ENCODE measurements at places on chromosomes 4 and X.
A peak's percentile ranks its signal among the peaks of the same experiment; 100 is the strongest.

- no peak for DNase-seq
These were observed 155.8 kb downstream of the FAM47B start for GRCh38 chrX:35098419-35098818.

- DNase-seq: no peak
These were observed 140.1 kb downstream of the SPANXN4 start for GRCh38 chrX:143165778-143166177.

DNA sequence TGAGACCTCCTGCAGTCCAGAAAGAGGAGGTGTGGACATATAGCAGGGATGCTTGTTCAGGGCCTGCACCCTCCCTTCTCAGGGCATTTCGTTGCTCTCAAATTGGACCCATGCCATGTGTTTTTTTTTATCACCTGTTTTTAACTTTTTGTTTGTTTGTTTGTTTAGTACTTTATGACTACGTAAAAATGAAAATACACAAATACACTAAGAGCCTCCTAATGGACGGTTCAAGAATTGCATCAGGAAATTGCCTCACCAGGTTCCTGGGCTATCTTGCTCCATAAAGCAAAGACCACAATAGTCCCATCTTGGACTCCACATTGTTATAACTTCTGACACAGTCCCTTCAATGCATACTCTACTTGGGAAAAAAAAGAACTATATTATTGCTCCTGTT, 1685.9 kb upstream of the TENM3 start:
- DNase-seq: no peak

DNA sequence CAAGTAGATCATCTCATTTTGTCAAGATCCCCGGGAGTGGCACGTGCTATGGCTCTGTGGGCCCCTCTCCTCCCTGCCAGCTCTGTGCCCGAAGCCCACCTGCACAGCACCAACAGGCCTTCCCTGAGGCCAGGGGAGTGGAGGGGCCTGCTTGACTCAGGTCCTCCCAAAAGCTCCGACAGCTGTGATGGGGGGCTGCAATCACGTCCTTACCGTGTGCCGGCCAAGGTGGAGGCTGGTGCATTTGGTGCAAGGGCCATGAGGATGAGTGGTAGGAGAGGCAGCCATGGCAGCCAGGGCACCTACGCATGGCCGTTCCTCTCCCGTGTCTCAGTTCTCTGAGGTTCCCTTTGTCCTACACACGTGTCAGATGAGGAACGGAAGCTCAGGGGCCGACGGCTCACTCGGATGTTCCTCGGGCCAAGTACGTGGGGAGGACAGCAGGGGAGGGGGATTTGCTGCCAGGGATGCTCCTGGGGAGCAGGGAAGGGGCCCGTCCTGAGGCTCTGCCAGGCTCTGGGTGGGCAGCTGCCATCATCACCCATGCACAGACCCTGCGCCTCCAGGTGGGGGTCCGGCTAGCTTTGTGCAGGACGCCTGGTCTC, 95.8 kb downstream of the HMX1 start:
- no peak for DNase-seq

DNA sequence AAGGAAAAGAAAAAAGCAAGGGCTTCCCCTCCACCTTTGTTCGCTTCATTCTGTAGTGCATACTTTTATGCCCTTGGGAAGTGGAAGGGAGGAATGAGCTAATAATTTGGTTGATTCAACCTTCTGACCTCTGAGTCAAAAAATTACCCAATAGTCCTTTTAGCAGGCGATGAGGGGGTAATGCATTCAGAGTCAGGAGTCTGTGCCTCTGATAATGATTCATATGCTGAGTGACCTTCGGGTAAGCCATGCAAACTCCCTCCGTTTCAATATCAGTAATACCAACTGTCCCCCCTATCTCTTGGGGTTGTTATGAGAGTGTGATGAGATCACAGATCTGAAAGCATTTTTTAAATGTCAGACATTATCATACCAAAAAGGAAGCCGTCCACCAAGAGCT, 41.6 kb upstream of the ACSL4 start:
- no peak for DNase-seq

DNA sequence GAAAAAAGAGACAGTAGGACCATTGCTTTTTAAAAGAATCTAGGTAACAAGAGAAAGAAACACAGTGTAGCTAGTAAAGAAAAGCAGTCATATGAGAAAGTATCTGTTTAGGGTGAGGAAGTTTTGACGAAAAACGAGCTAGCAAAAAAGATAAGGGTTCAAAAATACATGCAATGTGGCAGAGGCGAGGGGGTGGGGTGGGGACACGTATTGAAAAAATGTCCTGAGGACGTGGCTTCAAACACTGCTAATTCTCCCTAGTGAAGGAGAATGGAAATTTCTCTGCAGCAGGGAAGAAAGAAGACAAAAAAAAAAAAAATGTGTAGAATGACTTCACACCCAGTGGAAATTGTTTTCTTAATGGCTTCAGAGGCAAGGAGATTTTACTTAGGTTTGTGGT, 856.4 kb upstream of the INTU start:
- DNase-seq: no peak

- DNase-seq: peak; percentile 2
These were observed 694 bp downstream of the OCRL start for GRCh38 chrX:129540722-129541184.

DNA sequence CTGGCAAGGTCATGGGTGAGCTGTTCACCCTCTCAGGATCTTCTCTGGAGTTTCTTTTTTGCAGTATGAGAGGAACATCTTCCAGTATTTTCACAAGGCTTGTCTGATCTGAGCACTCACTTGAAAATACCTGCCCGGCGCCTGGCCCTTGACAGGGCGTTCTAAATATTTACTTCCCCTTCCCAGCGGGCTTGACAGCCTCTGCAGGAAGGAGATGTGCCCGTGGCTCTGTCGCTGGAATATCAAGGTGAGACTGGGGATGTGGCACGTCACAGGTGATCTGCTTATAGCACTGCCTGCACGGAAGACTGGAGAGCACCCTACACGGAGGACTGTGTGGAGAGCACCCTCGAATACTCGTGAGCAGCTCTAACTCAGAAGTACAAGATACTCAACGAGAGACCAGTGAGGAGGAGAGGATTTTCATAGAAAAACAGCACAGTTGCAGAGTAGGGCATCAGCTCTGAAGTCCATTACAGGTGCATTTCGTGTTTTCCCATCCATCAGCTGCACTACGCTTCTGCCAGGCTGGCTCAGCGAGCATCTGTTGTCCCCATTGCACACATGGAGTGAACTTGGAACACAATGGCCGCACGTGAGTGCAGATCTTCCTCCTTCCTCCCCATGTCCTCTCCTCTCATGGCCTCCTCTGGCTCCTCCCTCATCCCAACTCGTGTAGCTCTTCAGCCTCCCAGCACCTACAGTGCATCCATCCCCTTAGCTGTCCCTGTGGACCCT, 32.1 kb downstream of the ZBTB49 start:
- DNase-seq: no peak

DNA sequence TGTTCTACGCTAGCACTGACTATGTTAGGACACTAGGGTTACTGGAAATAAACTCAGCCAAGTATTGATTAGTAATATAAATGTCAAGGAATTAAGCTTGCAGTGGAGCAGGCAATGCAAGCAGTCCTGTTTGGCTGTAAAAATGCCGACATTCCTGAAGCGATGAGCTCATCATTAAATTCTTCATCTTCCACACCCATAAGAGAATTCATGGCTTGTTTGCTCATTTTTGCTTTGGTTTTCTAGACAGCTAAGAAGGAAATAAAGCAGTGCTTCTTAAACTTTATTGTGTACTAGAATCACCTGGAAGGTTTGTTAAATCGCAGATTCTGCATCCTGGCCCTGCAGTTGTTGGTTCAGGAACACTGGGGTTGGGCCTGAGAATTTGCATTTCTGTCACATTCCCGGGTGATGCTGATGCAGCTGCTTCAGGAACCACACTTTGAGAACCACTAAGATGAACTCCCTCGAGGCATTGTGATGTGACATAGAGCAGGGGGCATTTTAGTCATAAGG, 17.8 kb downstream of the ANXA3 start:
- DNase-seq: no peak

GRCh38 chr4:42151568-42152506, 618 bp downstream of the BEND4 start:
- DNase-seq: no peak

GRCh38 chrX:63657821-63658220, 127.2 kb downstream of the ARHGEF9 start:
- DNase-seq: peak; percentile 28

DNA sequence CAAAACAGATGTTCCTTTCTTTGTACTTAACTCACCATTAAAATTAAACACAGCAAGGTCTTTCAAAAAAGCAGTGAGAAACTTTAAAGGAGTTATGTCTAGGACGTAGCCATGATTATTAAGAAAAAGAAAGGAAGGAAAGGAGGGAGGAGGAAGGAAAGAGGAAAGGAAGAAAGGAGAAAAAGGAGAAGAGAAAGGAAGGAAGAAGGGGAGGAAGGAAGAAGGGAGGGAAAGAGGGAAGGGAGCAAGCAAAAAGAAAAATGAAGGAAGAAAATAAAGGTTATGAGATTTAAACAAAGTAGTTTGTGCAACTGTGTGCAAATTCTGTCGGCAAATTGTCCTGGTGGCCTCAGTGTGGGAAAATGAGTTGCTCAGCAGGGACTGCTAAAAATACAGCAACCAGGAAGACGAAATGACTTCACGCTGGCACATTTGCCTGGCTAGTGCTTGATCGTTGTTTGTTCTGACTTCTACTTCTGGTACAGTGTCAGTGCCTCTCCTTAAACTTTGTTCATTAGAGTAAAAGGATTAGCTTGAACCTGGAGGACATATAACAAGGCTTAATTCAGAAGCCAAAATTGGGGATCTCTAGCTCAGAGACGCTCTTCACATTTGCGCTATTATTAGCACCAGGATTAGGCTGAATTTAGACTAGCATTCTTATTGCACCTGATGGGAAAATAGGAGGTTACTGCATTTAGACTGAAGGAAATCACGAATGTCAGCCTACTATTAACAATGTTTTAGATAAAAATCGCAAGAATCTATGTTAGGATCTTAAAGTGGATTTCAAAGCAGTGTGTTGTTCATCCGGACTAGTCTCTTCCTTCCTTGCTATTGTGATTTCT, 81.2 kb downstream of the DCK start:
- DNase-seq: no peak

DNA sequence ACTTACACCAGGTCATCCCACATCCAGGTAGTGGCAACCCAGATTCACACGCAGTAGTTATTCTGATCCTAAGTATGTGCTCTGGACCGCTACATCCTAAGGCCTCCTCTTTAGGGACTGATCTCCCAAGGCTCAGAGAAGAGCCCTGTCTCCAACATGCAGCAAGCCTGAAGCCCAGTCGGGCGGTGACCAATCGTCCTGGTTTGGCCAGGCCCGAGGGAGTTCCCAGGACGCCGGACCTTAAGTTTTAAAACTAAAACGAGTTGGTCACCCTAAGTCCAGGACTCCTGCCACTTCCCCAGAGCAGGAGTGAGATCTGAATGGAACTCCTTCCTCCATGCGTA, 385 bp downstream of the LYAR start:
- DNase-seq: no peak

- DNase-seq: no peak
These were observed 66.4 kb downstream of the PRKG2 start for GRCh38 chr4:81148576-81148975.

DNA sequence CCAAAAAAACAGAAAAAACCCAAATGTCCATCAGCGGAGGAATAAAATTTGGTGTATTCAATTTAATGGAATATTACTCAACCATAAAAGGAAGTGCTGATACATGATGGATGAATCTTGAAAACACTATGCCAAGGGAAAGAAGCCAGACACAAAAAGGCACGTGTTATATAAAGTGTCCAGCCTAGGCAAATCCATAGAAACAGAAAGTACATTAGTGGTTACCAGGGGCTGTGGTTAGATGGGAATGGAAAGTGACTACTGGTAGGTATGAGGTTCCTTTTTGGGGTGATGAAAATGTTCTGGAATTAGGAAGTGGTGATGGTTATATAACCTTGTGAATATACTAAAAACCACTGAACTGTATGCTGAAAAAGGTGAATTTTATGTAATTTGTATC, 3.5 kb upstream of the CDKL2 start:
- DNase-seq: no peak

DNA sequence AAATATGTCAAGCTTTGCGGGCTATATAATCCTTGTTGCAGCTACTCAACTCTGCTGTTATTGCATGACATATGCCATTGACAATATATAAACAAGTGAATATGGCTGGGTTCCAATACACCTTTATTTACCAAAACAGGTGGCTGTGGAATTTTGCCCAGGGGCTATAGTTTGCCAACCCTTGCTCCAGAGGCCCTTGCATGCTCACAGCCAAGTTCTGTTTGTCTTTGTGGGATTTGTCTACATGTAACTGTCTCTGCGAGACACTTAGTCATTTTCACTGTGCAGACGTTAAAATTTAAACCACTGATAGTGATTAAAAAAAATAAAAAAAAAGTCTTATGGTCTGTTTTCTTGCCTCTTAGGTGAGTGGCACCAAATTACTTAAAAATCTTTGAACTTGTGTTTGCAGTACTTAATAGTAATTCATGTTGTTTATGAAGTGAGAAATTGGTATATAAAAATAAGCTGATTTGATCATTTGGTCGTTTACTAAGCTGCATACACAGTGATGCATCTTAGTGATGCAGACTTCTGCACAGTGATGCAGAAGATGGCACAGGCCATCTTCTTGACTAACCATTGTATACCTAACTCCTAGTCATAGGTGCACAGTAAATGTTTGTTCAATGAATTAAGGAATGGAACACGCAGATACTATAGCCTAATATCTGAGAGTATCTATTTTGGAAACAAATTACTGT, 170.9 kb downstream of the FRMPD4 start:
- no peak for DNase-seq

DNA sequence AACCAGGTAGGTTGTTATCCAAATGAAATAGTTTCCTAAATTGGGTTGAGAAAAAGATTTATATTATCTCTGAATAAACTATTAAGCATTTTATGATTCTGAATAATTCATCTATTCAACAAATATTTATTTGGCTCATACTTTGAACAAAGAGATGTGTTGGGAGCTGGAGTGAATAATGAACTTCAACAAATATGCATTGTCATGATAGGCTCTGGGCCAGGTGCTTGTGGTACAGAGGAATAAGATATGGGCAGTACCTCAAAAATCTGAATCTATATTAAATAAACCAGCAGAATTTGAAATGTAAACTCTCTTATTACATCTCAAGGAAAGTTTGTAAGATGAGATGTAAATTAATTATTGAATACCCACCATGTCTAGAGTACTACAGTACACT, 75.7 kb upstream of the DCLK2 start:
- no peak for DNase-seq

DNA sequence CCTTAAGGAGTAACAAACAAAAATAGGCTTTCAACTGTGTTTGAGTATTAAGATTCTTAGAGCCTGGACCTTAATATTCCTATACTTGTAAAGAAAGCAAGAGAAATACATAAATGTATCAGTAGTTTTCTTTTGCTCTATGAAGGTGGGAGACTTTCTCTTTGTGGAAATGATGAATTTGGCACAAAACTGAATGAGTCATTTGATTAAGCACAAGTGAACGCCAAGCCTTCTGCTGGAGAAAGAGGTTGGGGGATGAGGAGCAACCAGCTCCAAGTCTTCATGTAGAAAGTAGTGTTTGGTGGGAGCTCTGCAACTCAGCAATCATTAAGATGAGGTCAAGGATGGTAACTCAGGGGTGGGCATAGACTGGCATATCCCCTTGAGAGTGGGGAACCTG, 49.6 kb downstream of the MEPE start:
- DNase-seq: no peak
